ENCODE measurements at places on chromosomes 16 and 17.

GRCh38 chr16:8832717-8833105 is 35.1 kb downstream of the PMM2 start:
- no peak overlapping the region for H3K27ac ChIP-seq
- no peak overlapping the region for H3K4me3 ChIP-seq
- no peaks in the 10 kb centered on the region for H3K4me1 ChIP-seq
- H3K36me3 ChIP-seq: peaks cover 10% of the 10 kb centered on the region

- H3K36me3 ChIP-seq: no peaks in the 10 kb centered on the region
- no peak overlapping the region for H3K27ac ChIP-seq
- no peak for DNase-seq
- peaks cover 99% of the 10 kb centered on the region for H3K27me3 ChIP-seq
- H3K4me3 ChIP-seq: peak overlapping the region; percentile 1
- H3K4me1 ChIP-seq: no peaks in the 10 kb centered on the region
Observed at GRCh38 chr17:79789943-79790804, 6.7 kb downstream of the CBX8 start.

DNA sequence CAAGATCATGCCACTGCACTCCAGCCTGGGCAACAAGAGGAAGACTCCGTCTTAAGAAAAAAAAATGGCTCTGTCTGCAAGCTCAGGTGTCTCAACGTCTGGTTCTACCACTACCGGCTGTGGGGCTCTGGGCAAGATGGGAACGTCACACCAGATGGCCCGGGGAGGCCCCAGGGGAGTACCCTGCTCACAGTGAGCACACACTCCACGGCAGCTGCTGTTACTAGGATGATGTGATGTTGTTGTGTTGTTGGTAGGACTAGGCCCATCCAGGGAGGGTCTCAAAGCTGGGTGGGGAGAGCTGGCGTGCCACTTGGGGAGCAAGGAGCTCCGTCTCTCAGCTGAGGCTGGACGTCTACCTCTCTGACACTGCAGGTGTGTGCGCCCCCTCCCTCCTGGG is 9.4 kb upstream of the NPTX1 start:
- no peaks in the 10 kb centered on the region for H3K4me1 ChIP-seq
- DNase-seq: no peak
- H3K36me3 ChIP-seq: no peaks in the 10 kb centered on the region
- no peak overlapping the region for H3K27ac ChIP-seq
- no peak overlapping the region for H3K4me3 ChIP-seq
- H3K27me3 ChIP-seq: peaks cover 30% of the 10 kb centered on the region

DNA sequence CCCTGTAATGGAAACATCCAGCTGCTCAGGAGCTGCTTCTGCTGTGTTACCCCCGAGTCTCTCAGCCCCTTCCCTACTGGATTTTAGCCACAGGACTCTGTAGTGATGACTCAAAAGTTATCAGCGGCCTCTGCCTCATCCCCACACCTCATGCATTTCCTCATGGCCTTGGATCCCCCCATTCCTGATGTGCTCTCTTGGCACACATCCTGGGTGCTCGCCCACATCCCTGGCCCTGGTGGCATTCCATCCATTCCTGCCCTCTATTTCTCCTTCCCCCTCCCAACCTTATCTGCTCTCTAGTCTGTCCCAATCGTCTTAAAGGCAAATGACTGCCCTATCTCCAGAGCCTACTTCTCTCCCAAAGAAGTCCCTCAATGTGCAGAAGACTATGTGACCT is 24.6 kb downstream of the MARF1 start:
- H3K27ac ChIP-seq: no peak overlapping the region
- no peak overlapping the region for H3K4me3 ChIP-seq
- H3K27me3 ChIP-seq: no peaks in the 10 kb centered on the region
- no peaks in the 10 kb centered on the region for H3K4me1 ChIP-seq

- peak overlapping the region; percentile 89 for H3K27ac ChIP-seq
- DNase-seq: peak; percentile 64
- H3K4me1 ChIP-seq: peaks cover 83% of the 10 kb centered on the region
- no peaks in the 10 kb centered on the region for H3K27me3 ChIP-seq
- H3K4me3 ChIP-seq: no peak overlapping the region
- H3K36me3 ChIP-seq: no peaks in the 10 kb centered on the region
Observed at GRCh38 chr16:4325253-4325758, 9.4 kb downstream of the GLIS2 start.

DNA sequence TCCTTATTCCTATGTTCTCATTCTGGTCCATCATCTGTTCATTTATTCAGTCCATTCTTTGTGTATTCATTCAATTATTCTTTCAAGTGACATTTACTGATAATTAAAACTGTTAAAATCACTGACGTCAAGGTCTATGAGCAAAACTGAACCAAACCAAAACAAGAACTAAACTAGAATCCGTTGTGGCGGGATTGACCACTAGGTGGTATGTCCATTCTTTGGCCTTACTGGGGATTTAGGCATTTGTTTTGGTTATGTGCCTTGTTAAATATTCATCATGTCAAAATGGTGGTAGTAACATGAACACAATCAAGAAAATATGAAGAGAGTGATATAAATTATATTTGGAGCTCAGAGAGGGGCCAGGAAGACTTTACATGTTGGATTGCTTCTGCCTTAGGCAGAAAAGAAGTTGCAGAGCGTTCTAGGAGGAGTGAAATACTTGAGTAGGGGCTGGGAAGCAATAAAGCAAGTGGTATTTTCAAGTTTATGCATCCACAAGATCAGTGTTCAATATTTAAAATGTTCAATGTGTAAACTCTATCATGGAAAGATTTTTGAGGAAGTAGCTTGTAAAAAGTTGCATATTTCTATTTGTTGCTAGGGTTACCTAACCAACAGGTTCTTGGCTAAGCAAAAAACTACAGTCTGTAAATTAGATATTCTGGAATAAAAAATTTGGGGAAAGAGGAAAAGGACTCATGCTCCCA is 129.0 kb downstream of the CDH13 start:
- H3K27me3 ChIP-seq: no peaks in the 10 kb centered on the region
- no peak overlapping the region for H3K4me3 ChIP-seq
- no peaks in the 10 kb centered on the region for H3K36me3 ChIP-seq

DNA sequence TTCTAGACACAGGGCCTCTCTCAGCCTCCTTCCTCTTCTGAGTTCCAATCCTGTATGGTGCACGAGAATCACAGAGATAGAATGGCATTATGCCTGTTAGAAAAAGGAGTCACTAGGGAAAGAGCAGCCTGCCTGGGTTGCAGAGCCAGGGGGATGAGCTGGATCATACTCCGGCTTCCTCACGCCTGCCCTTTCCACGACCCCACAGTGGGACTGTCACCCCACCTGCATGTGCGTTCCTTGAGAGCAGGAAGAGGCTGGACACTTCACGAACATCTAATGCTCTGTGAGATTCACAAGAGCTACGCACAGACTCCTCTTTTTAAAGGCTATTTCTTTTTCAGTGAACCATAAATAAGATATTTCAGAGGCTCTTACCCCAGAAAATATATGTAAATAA is 54.8 kb downstream of the N4BP1 start:
- peaks cover 8% of the 10 kb centered on the region for H3K36me3 ChIP-seq
- H3K27me3 ChIP-seq: no peaks in the 10 kb centered on the region
- no peak for DNase-seq
- no peak overlapping the region for H3K27ac ChIP-seq
- H3K4me1 ChIP-seq: no peaks in the 10 kb centered on the region
